Psoas muscle (tissue), 8 donors: ENCODE measurements at places on chromosomes 5 and 9. TPM values are rescaled to one million over a fixed set of nuclear protein-coding genes. Genes with fewer than 3 reads are reported as not detected.

DNA sequence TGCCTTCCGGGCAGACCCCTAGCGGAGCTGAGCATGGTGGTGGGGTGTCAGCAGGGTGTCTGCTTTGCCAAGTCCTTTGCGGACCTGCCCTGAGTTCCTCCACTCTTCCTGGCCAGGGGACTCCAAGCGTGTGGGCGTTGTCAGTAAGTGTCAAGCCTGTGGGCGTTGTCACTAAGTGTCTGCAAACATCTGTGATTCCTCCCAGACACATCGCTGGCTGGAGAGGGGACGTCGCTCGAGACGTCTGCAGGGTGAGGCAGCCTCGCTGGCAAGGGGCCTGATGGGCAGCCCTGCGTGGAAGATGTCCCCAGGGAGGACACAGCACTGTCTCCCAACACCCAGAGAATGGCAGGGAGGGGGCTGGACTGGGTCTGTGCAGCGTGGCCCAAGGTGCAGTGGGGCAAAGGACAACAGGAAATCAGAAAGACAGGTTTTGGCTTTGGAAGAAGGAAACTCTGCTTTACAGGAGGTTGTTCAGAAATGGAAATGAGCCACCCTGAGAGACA is 28.8 kb downstream of the ADAMTSL2 start:
- DNase-seq = peak; percentile 77

- DNase-seq = no peak
Measured at GRCh38 chr5:93704996-93705395, 36.4 kb downstream of the POU5F2 start.

The LECT2 gene
- total RNA-seq = not detected

The ARSI gene
- 0.45 TPM for total RNA-seq

DNA sequence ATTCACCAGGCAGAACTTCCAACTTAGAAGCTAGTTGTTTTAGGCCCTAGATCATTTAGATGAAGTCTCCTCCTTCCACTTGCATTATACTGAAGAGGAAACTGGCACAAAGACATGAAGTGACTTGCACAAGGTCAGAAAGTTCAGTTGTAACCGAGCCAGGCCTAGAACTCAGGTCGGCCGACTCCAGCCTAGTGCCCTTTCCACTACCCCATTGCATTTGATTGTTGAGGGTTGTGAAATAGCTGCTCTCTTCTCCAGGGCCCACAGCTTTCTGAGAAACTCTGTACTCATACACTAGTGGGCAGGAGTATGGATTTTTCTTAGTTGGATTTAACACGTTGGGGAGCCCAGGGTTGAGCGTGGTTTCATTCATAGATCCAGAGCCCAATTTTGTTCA is 5.6 kb downstream of the ZNF462 start:
- peak; percentile 37 for DNase-seq
